ENCODE measurements at places on chromosomes 2 and 18.

DNA sequence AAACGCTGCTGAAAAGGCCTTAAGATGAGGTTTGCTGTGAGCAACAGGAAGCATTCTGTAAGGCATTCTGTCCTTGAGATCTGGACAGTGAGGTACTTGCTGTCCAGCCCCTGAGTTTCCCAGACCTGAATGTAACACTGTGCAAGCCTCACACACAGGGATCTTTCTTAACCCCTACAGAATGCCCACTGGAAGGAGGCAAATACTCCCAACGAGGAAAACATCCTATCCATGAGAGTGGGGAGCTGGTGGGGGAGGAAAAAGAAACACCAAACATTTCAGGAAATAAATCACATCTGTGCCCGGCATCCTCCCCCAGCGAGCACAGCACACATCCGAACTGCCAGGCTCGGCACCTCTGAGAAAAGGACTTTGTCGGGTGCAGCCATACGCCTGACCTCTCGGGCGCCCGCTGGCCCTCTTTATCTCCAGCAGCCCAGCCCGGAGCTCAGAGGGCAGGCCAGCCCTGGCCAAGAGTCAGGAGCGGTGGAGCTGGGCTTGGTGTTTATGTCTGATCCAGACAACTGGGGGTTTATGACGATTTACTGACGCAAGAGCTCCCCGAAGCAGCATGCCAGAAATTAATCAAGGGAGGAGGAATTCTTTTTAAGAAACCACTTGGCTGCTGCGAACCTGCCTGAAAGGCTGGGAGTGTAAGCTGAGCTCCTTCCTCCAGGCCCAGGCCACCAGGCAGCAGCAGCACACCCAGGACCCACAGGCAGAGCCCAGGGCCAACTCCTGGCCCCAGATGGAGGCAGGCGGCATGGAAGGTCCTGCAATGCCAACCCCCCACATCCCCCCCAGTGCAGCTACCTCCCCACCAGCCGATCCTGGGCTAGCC is 72.2 kb downstream of the HDAC4 start:
- no peak for DNase-seq

DNA sequence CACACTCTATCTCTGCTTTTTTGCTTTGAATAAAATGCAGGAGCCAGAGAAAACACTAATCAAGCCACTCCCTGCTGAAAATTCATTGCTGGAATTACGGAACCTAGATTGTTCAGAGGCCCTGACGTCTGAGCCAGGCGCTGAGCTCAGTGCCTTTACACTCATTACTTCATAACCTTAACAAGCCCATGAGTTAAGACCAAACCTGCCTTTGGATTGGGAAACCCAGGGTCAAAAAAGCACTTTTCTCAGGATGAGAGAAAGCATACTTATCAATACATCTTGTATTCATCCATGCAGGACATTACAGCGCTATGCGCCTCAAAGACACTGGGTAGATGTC is 762 bp downstream of the INO80C start:
- DNase-seq, result no peak

GRCh38 chr2:28055325-28055970 is 164.9 kb downstream of the BABAM2 start:
- no peak for DNase-seq

DNA sequence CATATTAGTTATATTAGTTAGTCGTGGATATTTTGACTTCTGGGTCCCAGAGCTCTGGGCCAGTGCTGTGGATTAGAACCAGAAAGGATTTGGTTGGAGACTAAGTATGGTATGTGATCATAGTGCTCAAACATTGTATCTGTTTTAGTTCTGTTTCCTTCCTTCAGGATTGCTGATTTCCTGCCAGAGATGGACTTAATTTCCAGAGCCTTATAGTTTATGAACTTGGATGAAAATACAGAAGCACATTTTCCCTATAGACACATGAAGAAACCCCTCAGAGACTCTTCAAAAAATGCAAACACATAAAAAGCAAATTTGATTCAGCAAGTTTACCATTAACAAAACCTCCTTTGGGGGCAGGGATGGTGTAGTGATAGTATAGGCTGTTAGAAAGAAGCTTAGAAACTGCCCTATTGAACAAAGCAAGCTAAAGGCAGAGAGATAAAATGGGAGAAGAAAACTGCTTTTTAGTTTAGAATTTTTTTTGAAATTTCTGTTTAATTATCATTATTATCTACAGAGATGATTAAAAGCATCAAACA is 88.7 kb upstream of the EFEMP1 start:
- no peak for DNase-seq

- DNase-seq, result peak; percentile 14
These were observed 309.5 kb upstream of the HS6ST1 start for GRCh38 chr2:128628206-128628605.

GRCh38 chr2:176242276-176242675 is 27.0 kb upstream of the MTX2 start:
- no peak for DNase-seq

DNA sequence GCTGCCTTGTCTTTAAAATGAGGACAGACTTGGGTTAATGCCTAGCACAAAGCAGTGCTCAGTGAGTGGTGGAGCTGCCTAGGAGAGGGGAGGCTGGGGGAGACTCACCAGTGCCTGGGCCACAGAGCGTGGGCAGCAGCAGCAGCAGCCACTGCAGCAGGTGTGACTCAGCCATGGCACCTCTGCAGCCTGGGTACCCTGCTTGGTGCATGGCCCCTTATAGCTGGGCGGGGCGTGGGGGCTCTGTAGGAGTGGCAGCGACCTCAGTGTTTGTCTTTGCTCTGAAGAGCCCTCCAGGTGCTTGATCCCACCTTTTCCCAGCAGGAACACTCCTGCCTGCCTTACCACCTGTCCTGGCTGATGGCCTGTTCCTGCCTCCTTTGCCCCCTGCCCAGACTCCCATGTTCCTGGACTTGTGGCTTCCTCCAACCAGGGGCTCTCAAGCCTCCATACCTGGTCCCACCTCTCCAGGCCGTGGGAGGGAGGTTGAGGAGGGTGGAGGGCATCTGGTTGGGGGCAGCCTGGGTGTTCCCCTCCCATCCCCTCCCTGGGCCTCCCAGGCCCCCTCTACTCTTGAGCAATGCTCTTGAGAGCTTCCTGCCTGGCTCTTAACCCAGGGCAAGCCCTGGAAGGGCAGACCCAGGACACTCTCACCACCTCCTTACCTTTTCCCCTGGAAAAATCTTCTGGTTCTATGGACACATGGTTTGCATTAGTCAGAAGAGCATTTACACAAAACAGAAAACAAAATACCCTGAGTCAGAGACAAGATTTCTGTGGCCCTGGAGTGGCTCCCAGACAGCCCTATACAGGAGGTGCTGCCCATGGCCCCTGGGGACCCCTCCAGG is at the start of gene SFTPB:
SFTPB (minus strand) TSS at position 191 of the 848 bp plus-strand sequence; CDS start at position 175, 16 bp downstream.
- peak; percentile 89 for DNase-seq

GRCh38 chr18:36297417-36298125 is at the start of gene FHOD3:
Gene FHOD3 (plus strand): TSS chr18:36297713. CDS start chr18:36297836, 123 bp downstream.
- peak; percentile 57 for DNase-seq

DNA sequence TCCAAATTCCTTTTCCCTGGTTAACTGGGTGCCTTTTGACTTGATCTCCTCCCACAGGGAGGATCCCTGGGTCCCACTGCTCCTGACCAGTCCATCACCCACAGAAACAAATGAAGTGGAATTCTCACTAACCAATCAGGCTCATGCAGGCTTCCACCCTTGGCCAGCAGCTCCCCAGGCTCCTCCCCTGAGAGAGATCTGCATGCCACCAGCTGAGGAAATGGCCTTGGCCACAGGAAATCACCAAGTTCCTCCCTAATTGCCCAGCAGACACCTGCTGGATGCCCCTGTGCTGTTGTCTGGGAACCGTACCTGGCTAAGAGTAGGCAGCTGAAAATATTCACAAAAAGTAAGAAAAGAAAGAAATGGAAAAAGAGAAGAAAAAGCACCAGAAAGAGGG is 207.4 kb downstream of the NCK2 start:
- DNase-seq, result no peak

GRCh38 chr2:146652311-146652710 is 1192.5 kb upstream of the ACVR2A start:
- DNase-seq, result no peak

- no peak for DNase-seq
These were observed 807.4 kb upstream of the POU3F3 start for GRCh38 chr2:104046466-104046865.

DNA sequence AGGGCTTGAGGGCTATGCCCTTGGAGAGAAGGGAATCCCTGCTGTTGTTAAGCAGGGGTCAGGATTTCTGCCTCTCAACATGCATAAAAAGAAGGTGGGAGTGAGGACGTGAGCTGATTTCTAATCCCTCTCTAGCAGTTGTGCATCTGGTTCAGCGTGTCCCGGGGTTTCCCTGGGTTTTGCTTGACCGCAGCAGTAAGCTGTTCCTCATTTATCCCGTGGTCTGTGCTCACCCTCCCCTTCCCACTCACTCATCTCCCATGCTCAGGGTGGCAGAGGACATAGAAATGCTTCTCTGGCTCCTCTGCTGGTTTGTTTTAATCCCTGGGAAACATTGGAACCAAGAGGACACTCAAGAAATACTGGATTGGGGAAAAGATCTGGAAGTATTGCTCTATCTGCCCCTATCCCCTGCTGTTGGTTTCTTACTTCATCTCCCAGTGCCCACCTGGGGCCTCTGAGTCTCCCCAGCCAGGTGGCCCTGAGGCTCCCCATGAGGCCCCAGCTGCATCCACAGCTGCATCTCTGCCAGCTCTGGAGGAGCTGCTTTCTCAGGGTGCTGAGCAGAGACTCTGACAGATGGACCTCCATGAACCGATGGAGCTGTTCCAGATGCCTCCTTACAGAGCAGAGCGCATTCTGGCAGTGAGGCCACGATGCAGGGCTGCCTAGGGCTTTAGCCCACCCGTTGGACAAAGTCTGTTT is 36.1 kb downstream of the TET3 start:
- peak; percentile 62 for DNase-seq
